ENCODE measurements at places on chromosomes 3 and 15. TPM values are rescaled to one million over a fixed set of nuclear protein-coding genes. Genes with fewer than 3 reads are reported as not detected.
A peak's percentile ranks its signal among the peaks of the same experiment; 100 is the strongest.

DNA sequence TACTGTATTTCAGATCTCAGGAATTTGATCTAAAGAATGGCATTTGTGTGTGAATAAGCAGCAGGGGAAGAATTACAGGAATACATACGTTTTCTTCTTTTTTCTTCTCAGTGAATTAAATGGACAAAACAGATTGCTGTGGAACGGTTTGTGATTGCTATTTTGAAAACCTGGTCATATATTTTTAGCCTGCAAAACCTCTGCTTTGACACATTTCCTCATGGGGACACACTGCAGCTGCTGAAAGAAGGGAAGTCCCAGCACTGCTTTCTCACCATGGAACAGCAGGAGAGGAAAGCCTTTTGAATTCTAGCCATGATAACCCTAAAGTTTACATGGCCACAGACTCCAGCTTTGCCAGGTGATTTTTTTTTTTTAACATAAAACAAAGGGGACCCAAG lies 315.0 kb downstream of the OXSM start:
- H3K4me1 ChIP-seq: no peaks in the 10 kb centered on the region
- H3K4me3 ChIP-seq: no peak overlapping the region
- no peaks in the 10 kb centered on the region for H3K27me3 ChIP-seq
- DNase-seq: no peak

SAXO2 gene
- total RNA-seq: not detected

DNA sequence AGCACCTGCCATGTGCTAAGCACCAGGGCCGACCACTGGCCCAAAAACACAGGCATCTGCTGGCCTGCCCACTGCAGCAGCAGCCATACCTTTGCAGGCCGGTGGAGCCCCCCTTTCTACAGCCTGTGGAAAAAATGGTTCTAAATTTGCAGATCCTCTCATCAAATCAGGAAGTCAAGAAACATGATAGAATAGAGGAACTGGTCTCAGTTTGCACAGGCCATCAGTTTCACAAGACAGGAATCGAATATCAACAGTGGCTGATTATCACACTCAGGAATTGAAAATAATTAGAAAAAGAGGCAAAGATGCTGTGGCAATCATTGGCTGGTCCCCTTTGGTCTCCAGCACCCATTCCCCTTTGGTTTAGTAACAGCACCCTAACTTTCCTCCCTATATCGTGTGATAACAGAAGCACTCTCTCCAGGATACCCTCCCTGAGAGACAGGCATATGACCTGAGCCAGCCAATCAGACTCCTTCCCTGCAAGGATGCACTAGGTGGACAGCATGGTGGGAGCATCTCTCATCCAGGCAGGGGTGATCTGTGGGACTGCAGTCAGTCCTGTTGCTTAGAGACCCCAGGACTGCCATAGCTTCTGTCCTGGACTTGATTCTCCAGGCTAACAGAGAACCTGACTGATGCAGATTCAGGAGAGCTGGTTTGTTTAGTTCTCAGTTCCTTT lies 3.5 kb upstream of the PAK6 start:
- no peak for DNase-seq
- H3K27me3 ChIP-seq: no peaks in the 10 kb centered on the region
- no peaks in the 10 kb centered on the region for H3K4me1 ChIP-seq
- no peak overlapping the region for H3K27ac ChIP-seq

GRCh38 chr3:183577346-183577745 lies 21.8 kb upstream of the KLHL6 start:
- no peak for DNase-seq
- no peaks in the 10 kb centered on the region for H3K36me3 ChIP-seq
- no peak overlapping the region for H3K27ac ChIP-seq
- H3K27me3 ChIP-seq: no peaks in the 10 kb centered on the region
- H3K4me3 ChIP-seq: no peak overlapping the region

DNA sequence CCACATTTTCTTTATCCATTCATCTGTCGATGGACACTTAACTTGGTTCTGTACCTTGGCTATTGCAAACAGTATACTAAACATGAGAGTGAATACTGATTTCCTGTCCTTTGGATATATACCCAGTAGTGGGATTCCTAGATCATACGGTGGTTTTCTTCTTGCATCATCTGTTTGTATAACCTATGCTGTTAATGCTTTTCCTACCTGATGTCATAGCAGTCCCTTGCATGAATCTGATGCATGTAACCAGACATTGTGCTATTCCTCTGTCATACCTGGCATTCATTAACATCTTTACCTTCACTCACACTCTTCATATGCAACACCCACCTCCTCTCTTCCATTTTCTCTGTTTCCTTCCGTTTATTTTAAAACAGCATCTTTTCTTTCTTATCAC lies 185.2 kb downstream of the KLHL25 start:
- peak overlapping the region; percentile 69 for H3K27ac ChIP-seq
- H3K4me1 ChIP-seq: peaks cover 25% of the 10 kb centered on the region
- no peak for DNase-seq
- no peaks in the 10 kb centered on the region for H3K36me3 ChIP-seq

DNA sequence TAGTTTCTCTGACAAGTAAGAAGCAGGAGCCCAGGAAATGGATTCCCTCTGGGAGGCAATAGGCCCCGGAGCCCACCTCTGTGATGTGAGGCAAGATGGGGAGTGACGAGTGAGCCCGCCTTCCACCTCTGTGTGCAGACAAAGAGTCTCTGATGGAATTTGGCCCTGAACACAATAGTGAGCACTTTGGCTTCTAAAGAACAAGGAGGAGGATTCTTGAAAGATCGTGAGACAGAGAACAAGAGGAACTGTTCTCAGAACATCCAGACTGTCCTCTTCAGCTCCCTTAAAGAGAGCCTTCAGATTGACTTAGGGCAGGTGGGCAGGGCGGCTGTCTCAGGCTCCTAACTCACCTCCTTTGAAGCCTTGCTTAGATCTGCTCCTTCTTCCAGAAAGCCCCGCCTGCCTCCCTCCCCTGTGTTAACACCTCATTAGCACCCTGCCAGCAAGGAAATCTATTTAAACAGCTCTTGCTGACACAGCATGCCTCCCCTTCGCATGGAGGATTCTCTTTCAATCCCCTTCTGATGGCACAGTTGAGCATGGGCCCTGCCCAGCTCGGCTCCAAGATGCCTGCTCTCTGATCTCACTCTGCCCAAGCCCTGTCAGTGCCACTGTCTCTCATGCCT lies 430.3 kb downstream of the NTRK3 start:
- H3K27me3 ChIP-seq: no peaks in the 10 kb centered on the region
- H3K27ac ChIP-seq: no peak overlapping the region
- DNase-seq: no peak
- no peaks in the 10 kb centered on the region for H3K4me1 ChIP-seq
- no peaks in the 10 kb centered on the region for H3K36me3 ChIP-seq

DNA sequence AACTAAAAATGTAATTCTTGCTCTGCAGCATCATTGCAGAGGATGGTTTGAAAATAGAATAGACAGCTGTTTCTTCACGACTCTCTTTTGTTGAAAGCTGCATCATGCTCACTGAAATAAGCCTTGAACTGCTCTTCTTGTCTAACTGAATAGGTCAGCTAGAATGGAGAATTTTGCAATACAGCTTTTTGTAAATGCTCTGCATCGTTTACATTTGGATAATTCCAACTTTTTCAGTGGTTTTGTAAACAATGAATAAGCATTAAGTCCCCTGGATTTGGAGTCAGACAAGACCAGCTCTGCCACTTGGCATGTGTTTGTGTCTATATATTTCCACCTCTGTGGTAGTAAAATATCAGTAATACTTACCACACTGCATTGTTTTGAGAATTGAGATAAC lies 95.2 kb downstream of the PLSCR2 start:
- no peaks in the 10 kb centered on the region for H3K36me3 ChIP-seq
- H3K4me3 ChIP-seq: no peak overlapping the region

ECT2 gene
- 27.1 TPM for total RNA-seq

- no peaks in the 10 kb centered on the region for H3K27me3 ChIP-seq
- H3K4me3 ChIP-seq: no peak overlapping the region
- no peak for DNase-seq
- H3K36me3 ChIP-seq: peaks cover 4% of the 10 kb centered on the region
- no peaks in the 10 kb centered on the region for H3K4me1 ChIP-seq
Measured at GRCh38 chr15:52406601-52407000, 111.0 kb upstream of the MYO5C start.

GRCh38 chr15:79680720-79681119 lies 216.1 kb downstream of the MTHFS start:
- H3K27ac ChIP-seq: no peak overlapping the region
- no peaks in the 10 kb centered on the region for H3K27me3 ChIP-seq
- DNase-seq: no peak
- no peaks in the 10 kb centered on the region for H3K36me3 ChIP-seq
- no peaks in the 10 kb centered on the region for H3K4me1 ChIP-seq

Measured in ascending aorta (tissue), 2 donors.